CD4-positive, alpha-beta T cell treated with Interleukin-4 for 1 hour (primary cell): ENCODE measurements at places on chromosomes 11 and 22.

DNA sequence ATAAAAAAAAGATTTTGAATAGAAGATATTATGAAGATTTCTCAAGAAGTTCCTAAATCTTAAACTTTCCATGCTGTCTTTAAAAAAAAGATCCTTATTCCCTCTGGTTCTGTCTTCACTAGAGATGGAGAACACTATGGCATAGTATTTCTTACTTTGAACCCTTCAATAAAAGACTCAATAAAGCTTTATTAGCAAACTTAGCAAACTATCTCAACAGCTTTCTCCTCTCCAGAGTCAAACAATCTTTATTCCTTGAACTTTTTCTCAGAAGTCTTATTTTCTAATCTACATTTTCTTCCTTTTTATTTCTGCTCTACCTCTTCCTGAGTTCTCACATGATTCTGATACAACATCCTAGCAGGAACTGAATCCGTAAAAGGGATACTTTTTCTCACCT lies 21.8 kb upstream of the P4HA3 start:
- no peak for DNase-seq

GRCh38 chr11:40544162-40544561 lies 915.3 kb downstream of the LRRC4C start:
- no peak for DNase-seq

DNA sequence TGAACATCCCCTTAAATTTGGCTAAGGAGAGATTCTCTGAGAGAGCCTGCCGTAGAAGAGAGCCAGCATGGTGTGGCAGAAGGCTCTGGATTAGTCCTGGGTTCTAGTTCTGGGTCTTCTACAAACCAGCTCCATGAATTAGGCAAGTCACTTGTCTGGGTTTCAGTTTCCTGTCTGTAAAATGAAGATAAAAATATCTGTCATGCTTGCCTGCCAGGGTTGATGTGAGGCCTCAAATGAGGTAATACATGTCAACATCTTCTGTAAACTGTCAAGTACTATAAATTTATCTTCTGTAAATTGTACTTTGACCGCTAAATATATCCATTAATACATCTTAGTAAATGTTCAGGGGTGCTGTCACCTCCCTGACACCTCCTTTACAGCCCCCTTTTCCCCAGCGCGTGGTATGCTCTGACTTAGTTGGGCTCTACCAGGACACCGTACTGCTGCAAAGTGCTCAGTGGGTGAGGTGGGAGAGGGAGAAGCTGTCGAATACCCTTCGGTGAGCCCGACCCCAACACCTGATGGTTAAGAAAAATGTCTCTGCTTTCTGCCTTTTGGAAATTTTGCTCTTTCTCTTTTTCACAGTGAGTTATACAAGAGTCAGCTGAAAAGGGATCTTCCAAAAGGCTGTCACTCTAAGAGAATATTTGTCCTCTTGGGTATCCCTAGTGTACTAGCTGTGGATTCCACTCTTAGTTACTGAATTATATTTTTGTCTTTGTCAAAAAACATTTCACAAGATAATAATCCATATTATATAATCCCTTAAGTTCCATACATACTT lies 15.0 kb downstream of the RBX1 start:
- no peak for DNase-seq

DNA sequence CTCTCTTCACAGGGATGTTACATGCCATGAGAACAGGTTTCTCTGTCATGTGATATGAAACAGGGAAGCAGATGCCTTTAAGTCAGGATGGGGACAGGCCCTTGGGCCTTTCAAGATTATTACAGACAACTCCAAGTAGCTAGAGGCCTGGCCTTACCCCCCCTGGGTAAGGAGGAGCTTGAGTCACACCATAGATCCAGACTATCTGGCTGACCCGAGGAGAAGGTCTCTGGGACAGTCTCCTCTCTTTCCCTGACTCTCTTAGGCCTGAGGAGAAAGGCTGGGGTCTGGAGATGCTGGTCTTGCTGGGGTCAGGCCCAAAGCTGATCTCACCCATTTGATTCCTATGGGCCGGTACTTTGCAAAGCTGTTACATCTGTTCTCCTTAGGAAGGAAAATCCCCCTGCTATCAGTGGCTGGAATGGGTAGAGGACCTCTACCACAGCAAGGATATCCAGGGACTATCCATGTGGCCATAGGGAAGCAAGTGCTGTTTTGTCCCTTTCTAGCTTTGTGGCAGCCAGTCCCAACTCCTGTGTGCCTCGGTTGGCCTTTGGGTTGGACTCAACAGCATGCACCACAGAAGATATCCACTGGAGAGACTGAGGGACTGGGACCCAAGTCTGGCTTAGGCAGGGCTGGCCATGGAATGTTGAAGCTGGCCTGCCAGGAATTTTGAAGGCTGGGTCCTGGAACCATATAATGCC lies 25.2 kb downstream of the RELT start:
- no peak for DNase-seq

- DNase-seq, result no peak
Observed at GRCh38 chr11:105856954-105857353, 165.1 kb downstream of the MSANTD4 start.

DNA sequence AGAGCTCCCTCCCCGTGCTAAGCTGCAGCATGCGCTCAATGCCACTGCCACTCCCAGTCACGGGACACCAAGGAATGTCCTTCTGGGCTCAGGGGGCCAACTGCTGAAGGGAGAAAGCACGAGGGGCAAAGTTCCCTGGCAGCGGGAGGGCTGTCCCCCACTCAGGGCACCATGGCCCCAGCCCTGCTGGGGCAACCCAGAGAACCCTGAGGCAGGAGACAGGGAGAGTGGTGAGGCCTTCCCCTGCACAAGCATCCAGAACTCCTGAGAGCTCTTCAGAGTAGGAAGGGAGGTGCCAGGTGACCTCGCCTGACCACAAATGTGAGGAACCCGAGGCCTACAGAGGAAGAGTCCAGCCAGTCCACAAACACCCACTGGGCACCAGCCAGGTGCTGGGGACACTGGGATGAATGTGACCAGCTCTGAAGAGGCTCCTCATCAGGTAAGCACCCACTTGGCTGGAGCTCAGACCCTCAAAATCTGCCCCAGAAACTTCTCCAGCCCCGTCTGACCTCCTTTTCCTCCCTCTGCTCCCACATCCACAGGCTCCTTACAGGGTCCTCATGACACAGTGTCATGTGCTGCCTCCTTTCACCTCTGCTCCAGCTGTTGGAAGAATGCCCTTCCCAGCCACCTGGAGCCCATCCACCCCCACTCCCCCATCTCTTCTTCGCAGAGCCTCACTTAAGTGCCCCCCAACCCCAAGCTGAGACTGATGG lies 15.6 kb downstream of the GDPD5 start:
- DNase-seq, result no peak

DNA sequence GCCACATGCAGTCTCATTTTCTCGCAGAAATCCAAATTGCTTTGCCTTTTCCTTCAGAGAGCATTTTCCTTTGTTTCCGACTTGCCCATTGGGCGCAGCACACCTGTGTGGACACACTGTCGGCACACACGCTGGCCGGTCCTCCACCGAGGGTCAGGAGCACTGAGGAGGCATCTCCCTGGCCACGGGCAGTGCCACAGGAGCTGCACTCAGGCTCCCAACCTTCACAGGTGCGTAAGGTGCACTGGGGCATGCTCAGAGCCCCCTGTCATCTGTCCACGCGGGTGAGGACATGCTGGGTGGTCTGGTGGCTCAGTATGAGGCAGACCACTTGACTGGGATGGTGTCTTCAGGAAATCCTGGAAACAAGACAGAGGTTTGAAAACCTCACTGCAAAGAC lies 779.1 kb downstream of the BRD1 start:
- DNase-seq, result no peak

GRCh38 chr22:43980996-43981395 lies 25.8 kb downstream of the SAMM50 start:
- DNase-seq, result no peak

GRCh38 chr11:105838668-105839384 lies 183.2 kb downstream of the MSANTD4 start:
- no peak for DNase-seq

- DNase-seq, result peak; percentile 14
Observed at GRCh38 chr11:85826116-85826855, 15.3 kb upstream of the SYTL2 start.

DNA sequence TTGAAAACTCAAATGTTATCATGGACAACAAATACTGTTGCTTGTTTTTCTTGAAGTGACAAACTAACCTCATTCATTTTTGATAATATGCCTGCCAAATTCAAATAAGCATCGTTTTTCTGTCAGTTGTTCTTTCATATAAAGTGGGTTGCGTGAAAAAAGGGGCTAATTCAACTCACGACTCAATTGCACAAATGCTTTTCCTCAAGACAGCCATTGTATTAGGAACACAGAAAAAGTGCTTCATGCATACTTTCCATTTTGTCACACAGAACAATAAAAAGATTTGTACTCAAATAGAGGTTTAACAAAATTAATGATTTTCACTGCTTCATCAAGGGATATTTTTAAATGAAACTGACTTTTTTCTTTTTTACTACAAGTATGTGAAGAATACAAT lies 94.6 kb upstream of the ALKBH3 start:
- no peak for DNase-seq

- no peak for DNase-seq
Observed at GRCh38 chr11:117017456-117017855, 80.8 kb downstream of the SIK3 start.
